Central memory CD4-positive, alpha-beta T cell (primary cell): ENCODE measurements at places on chromosomes 12 and 14.

DNA sequence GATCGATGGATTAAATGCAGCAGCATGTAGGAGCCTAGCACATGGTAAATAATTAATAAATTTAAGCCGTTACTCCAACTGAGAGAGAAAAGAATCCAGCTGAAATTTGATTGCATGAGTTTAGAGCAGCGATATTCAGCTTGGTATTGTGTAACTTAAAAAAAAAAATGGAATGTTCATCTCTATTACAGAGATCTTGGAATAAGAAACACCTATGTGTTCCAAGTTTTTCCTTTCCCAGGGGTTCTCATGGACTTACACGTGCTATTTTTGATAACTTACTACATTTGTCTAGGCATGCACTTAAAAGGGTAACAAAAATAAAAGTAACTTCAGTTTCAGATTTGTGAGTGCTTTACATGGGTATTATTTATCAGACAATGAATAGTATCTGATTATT lies 122.8 kb downstream of the RASSF9 start:
- no peak for DNase-seq

GRCh38 chr14:79660053-79660939 lies 551.0 kb downstream of the DIO2 start:
- DNase-seq, result no peak

- no peak for DNase-seq
Measured at GRCh38 chr14:62947301-62947700, 98.0 kb downstream of the KCNH5 start.

GRCh38 chr12:22925623-22926022 lies 300.7 kb downstream of the ETNK1 start:
- no peak for DNase-seq

DNA sequence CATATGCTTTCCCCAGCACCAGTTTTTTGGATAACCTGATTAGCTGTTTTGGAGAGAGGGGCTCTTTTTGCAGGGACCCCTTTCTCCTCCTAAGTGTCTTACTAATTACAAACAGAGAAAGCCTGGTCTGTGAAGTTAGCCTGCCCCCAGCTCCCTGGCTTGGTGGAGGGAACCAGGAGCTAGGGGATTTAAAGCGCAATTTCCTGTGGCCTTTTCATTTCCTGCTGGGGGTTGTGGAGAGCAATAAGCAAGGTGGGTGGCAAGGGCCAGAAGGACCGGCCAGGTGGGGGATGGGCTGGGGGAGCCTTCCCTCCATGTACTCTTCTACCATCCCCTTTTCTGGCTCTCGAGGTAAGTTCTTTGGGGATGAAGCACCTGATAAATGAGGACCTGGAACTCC lies 4.1 kb upstream of the CISTR start:
- no peak for DNase-seq

DNA sequence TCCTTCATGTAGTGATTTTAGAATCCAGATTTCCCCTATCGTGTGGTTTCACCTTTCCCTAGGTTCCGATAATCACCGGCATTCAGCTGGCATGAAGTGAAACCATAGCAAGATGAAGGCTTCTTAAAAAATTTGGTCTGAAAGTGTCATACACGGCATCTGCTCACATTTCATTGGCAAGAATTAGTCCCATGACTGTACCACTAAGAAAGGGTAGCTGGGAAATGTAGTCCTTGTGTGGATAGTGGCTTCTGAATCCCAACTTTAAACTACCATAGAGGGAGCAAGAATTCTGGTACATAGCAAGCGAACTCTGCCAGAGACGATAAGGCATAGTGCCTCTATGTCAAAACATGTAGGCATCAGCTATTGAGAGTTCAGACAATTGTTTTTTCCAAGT lies 360.1 kb upstream of the TBX3 start:
- DNase-seq, result no peak

DNA sequence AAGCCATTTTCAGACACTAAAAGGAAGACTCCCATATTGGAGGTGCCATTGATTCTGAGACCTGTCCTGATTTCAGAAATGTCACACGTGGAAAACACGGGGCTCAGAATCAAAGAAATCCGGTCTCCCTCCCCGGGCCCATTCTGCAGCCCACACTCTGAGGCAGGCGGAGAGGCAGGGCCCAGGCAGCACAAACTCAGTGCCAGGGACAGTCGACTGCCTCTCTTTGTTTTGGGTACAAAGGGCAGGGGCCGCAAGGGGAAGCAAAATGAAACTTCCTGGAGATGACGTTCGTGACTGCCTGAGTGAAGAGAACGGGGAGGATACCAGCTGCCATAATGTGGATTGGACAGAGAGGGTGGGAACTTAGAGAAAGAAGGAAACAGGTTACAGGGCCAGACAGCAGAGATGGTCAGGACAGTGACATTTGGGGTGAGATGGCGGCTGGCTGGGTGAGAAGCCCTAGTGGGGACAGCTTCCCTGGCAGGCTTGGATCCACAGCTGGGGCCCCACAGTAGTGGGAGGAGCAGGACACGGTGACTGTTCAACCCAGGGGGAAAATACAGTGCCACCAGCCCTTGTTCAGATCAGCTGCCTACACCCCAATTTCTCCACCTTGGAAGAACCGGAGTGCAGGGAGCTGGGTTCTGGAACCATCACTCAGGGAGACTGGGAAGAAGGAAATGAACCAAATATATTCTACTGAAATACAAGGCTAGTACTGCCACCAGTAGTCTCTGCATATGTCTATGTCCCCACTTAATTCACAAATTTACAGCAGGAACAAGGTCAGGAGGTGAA lies 8.1 kb downstream of the GAPDH start:
- no peak for DNase-seq

DNA sequence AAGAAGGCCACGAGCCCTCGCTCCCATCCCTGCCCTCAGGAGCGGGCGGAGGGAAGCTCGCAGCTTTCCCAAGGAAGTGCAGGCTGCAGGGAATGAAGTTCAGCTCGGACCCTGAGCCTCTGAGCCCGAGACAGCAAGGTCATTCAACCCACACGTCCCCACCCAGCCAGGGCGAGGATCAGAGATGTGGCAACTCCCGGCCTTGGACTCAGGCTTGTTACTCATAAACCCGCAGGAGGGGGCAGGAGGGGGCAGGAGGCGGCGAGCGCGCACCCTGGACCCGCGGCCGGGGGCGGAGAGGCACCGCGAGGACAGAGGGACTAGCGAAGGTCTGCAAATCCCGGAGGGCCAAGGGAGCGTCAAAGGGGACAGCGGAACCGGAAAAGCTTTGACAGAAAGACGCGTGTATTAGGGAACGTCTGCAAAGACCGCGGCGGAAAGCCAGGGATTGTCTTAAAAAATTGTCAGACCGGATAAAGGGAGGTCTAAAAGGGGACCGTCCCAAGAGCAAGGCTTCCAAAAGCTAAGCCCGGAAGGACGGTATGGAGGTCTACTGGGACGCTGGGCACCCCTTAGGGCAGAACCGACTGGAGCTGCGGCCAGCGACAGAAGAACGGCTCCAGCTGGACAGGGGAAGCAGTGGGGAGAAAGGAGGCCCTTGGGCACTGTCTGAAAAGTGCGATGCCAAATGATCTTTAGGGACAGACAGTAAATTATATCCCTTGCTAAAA lies 611 bp upstream of the DCAF11 start:
- peak; percentile 86 for DNase-seq

- no peak for DNase-seq
Measured at GRCh38 chr12:58532855-58533608, 387.3 kb downstream of the LRIG3 start.

DNA sequence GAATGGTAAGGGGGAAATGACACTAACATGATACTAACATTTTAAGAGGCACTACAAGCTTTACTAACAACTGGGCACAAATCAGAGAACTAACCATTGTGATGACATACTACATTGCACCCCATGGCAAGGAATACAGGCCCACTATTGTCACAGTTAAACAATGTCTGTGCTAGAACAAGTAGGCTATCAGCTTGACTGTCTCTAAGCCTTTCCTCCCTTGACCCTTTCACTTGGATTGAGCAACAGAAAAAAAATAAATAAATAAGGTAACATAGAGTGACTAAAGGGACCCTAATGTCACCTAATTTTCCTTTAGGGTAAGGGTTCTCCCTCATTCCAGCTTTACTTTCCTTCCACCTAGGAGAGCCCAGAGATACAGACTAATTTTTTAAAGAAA lies 4.4 kb downstream of the SLC38A2 start:
- DNase-seq, result no peak

- no peak for DNase-seq
Measured at GRCh38 chr14:97074456-97074855, 277.3 kb downstream of the VRK1 start.

DNA sequence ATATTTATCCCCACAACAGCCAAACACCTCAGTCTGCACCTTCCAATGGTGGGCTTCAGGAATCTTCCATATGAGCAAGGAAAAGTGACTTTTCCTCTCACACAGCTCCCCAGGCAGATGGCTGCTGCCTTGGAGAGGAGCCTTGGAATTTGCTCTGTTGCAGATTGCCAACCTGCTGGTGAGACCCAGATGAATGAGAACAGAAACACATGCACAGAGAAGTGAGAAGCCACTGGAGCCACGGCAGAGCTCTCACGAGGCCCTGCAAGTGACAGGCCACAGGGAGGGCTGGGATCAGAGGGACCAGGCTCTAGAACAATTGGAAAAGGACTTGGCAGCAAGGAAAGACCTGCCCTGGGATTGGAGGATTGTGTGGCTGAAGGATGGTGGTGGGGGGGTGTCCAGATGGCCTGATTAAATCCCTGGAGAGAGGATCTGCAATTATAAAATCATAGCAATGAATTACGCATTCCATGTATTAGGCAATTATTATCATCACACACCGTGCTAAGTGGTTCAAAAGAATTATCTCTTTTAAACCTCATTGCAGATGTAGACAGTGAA lies 84.9 kb upstream of the PWP1 start:
- no peak for DNase-seq

DNA sequence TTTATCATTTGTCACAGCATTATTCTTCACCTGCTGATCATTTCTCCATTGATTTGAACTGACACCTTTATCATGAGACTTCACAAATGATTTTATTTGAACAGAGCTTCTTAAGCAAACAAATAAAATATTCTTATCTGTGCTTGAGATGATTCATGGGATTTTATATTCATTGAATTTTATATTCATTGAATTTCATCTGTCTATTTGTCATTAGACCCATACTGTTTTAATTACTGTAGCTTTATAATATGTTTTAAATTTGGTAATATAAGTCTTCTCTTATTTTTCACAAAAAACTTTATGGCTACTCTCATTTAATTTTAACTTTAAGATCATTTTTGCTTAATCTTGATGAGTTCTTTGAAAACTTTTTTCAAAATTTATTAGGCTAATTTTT lies 777.4 kb upstream of the TBX3 start:
- DNase-seq, result no peak

- no peak for DNase-seq
Measured at GRCh38 chr12:115763982-115764621, 513.4 kb downstream of the MED13L start.

DNA sequence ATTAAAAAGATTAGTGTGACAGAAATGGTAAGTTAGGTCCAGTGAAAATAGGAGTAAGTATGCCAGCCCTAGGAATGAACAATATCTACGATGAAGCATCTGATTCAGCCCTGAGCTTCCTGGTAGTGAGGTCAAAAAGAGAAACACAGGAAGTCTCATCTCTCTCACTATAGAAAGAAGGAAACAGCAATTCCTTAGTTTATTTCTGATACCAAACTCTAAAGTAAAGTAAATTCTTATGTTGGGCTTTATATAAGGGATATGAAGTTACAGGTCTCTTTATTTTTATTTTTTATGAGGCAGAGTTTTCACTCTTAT lies 76.7 kb upstream of the RFLNA start:
- DNase-seq, result no peak

GRCh38 chr12:30930238-30930637 lies 3.7 kb downstream of the TSPAN11 start:
- DNase-seq, result no peak
